Cerebellum (tissue), 4 donors: ENCODE measurements at places on chromosomes 12 and 14. TPM values are rescaled to one million over a fixed set of nuclear protein-coding genes. Genes with fewer than 3 reads are reported as not detected.

The TMEM229B gene
- 16.0 TPM for total RNA-seq

The OR6C2 gene
- not detected for total RNA-seq

The ANKRD33 gene
- total RNA-seq = 0.09 TPM

The FAM222A gene
- 8.4 TPM for total RNA-seq

The TAS2R30 gene
- 29.1 TPM for total RNA-seq

The RDH12 gene
- total RNA-seq = 1.00 TPM

The KLRB1 gene
- not detected for total RNA-seq

The TPPP2 gene
- not detected for total RNA-seq

The SLC17A8 gene
- total RNA-seq = 8.8 TPM

The TTC9 gene
- total RNA-seq = 15.5 TPM

The NOVA1 gene
- total RNA-seq = 132 TPM

The TMEM233 gene
- total RNA-seq = not detected

The SYNE2 gene
- 167 TPM for total RNA-seq

The TC2N gene
- total RNA-seq = 12.3 TPM

The RNFT2 gene
- total RNA-seq = 42.1 TPM

The LTBP2 gene
- 0.91 TPM for total RNA-seq

The DBX2 gene
- 0.73 TPM for total RNA-seq

The LHX5 gene
- total RNA-seq = 10.2 TPM

The GPR84 gene
- total RNA-seq = 0.36 TPM

The FRMD6 gene
- total RNA-seq = 23.7 TPM

The PRIMA1 gene
- total RNA-seq = 0.73 TPM

The BHLHE41 gene
- total RNA-seq = 6.6 TPM

The YAF2 gene
- total RNA-seq = 58.5 TPM

The TAC3 gene
- not detected for total RNA-seq

The FBLN5 gene
- 6.1 TPM for total RNA-seq

The ARMH4 gene
- total RNA-seq = 47.2 TPM

The LRTM2 gene
- 3.5 TPM for total RNA-seq

The ZNF410 gene
- 57.3 TPM for total RNA-seq

The RNASE7 gene
- total RNA-seq = not detected

The GUCY2C gene
- total RNA-seq = 0.09 TPM

The LRRIQ1 gene
- total RNA-seq = 13.9 TPM

The KLRC2 gene
- total RNA-seq = 3.7 TPM

The CCDC88C gene
- 39.0 TPM for total RNA-seq

The NYNRIN gene
- total RNA-seq = 31.8 TPM
